ENCODE measurements at places on chromosomes 4 and X.

GRCh38 chr4:10721616-10722015 is 37.0 kb upstream of the CLNK start:
- no peak for DNase-seq

DNA sequence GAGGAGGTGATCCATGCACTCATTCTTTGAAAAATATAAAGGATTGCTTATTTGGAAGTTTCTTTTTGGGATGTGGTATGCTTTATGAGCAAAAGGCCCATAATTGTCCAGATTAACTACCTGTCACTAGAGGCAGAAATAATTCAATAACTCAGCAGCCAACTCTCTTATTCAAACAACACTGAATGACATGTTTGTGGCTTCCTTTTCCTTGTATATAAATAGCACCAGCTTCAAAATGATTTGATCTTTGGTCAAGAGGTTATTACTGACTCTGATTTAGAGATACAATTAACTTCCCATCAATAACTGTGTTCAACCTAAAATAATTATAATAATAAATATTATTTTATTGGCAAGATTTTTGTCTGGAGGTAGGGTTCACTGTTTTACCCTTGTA is 232.3 kb downstream of the AFF2 start:
- DNase-seq: no peak

- no peak for DNase-seq
Observed at GRCh38 chrX:96081891-96082290, 602.8 kb upstream of the DIAPH2 start.

GRCh38 chr4:174503079-174503715 is 19.1 kb downstream of the HPGD start:
- DNase-seq: no peak

- DNase-seq: no peak
Observed at GRCh38 chr4:24810871-24811631, 15.7 kb downstream of the SOD3 start.

DNA sequence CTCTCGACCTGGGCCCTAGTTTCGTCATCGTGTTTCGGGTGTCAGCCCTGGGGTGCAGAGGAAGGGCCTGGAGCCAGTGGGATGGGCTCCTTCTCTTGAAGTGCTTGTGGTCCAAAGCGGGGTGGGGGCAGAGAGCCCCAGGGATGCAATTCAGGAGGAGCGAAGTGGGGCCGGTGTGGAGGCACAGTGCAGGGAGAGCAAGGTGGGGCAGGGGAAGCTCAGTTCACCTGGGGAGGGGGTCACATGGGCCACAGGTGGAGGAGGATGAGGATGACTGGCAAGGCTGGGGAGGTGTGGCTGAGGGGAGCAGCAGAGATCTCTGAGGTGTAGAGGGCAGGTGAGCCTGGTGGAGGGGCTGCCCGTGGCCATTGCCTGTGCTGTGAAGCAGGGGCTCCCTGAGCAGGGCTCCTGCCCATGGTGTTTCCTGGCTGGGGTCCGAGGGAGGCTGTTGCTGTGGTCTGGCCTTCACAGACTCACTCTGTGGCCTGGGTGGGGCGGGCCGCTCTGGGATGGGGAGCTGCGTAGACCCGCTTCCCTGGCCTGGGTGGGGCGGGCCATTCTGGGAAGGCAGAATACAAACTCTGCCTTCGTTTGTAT is 6.9 kb downstream of the SORCS2 start:
- no peak for DNase-seq

GRCh38 chr4:163878336-163879121 is 384.0 kb downstream of the TMA16 start:
- no peak for DNase-seq

DNA sequence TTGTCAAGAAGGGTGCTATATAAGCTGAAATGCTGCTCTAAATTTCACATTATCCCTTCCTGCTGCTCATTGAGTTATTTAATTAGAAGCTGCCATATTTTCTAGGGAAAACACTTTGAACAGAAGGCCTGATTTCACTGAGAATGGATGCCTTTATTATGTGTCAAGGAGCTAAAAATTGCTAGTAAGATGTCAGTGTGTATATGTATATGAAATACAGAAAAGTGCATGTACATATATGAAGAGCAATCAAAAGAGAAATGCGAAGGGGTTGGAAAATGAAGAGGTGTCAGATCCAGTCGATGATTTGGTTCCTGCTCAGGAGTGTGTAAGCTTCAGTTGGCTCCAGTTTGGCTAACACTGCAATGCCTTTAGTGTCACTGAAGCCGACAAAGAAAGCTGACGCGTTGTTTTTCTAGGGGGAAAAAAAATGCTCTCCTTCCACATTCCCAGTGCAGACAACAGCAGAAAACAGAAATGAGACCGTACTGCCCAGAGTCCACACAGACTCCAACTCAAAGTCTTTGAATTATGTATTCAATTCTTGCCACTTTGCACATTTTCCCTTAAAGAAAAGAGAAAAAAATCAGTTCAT is 154.2 kb downstream of the NHS start:
- no peak for DNase-seq

DNA sequence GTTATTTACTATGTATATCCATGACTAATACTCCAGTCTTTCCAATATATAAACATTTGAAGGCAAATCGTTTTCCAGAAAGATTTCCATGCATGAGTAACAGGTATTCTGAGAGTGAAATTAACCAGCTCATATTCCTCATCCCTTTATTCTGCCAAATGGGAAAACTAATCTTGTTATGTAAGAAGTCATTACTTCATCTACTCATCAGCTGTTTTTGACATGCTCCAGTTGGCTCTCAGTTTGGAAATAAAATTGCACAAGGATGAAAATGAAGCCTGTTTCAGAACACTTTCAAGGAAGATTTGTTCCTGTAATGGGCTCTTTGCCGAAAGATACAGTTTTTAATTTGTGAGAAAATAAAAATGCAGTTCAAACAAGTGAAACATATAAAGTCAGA is 121.9 kb downstream of the KCTD8 start:
- DNase-seq: no peak

DNA sequence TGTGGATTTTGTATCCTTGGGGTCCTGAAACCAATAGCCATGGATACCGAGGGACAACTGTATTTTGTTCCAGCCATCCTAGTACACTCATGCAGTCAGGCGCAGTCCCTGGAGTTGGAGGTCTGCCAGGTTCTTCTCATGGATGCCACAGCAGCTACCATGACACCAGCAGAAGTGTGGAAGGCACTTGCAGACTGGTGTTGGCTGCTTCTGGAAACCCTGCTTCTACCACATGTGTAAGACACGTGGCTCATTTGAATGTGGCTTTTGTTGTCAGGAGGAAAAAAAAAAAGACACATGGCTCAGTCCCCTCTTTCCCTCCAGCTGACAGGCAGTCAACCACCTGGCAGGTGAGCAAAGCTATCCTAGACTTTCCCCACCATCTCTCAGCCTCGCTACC is 19.4 kb downstream of the DRD5 start:
- DNase-seq: no peak

- no peak for DNase-seq
Observed at GRCh38 chr4:176635372-176636261, 157.1 kb downstream of the VEGFC start.

GRCh38 chr4:1855333-1856070 is 454 bp downstream of the LETM1 start:
- DNase-seq: no peak

DNA sequence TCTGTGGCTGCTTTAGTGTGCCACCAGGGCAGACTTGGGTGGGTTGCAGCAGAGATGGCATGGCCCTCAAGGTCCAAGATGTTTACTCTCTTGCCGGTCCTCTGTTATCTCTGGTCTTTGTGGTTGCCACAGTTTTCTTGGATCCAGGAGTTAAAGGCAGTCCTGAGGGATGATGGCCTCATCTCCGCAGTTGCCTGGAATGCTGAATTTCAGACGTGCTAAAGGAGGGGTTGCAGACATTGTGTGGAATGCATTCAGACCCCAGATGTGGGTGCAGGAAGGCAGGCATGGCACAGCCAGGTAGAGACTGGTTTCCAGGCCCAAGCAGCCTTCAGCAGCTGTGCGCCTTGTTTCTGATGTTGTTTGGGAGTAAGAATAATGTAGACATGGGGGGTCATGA is 64.4 kb downstream of the TBL1X start:
- no peak for DNase-seq

DNA sequence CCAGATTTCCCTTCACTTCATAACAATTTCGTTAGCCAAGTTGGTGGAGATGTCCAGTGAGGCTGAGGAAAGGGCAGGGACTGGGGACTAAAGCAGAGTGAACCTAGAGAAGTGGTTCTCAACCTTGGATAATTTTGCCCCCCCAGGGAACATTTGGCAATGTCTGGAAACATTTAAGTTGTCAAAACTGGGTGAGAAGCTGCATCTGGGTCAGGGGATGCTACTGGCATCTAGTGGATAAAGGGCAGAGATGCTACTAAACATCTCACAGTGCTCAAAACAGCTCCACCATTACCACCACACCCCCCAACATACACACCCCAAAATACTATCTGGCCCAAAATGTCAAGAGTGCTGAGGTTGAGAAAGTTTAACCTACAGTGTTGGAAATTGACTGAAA is 32.0 kb upstream of the FGF16 start:
- no peak for DNase-seq

GRCh38 chrX:70264784-70265183 is 3.4 kb upstream of the ARR3 start:
- no peak for DNase-seq

GRCh38 chr4:76601791-76602190 is 166.8 kb downstream of the SHROOM3 start:
- no peak for DNase-seq

GRCh38 chrX:7059214-7059838 is 88.2 kb upstream of the STS start:
- DNase-seq: no peak

DNA sequence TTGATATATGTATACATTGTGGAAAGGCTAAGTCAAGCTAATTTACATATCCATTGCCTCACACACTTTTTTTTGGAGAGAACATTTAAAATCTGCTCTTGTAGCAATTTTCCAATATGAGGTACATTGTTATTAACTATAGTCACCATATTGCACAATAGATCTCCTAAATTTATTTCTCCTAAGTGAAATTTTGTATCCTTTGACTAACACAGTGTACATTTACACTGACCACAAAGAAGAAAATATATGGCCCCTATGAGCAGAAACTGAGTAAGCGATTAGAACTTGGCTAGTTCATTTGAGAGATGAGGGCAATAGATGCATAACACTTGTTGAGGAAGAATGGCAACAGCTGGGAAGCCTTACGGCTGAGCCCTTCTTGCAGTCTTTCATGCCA is 20.3 kb upstream of the GUCY1B1 start:
- DNase-seq: no peak

- DNase-seq: no peak
Observed at GRCh38 chrX:103607364-103608305, at the start of gene TCEAL3. TSS of gene TCEAL3 (plus strand) at chrX:103607963. CDS start at chrX:103609065, 1,102 bp downstream.

GRCh38 chr4:914531-914930 is 17.6 kb downstream of the GAK start:
- DNase-seq: no peak

DNA sequence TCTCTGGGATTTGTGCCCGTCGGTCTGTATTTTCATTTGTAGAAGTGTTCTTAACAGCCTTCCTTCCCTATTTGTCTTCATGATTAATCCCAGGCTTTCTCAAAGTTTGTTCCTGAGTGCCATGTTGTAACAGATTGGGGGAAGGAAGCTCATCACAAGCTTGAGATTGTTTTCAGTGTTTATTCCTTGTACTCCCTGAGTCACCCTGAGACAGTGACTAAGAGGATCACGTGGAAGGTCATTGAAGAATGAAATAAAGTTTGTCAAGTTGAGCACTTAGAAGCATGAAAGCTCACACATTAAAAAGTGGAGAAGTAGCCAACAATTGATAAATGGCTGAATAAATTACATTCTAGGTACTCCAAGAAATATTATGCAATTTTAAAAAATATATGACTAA is 153.5 kb upstream of the FAM241A start:
- no peak for DNase-seq

GRCh38 chr4:144646523-144647094 is 653 bp downstream of the HHIP start:
- DNase-seq: no peak

- no peak for DNase-seq
Observed at GRCh38 chr4:6257247-6258025, 12.2 kb upstream of the WFS1 start.

DNA sequence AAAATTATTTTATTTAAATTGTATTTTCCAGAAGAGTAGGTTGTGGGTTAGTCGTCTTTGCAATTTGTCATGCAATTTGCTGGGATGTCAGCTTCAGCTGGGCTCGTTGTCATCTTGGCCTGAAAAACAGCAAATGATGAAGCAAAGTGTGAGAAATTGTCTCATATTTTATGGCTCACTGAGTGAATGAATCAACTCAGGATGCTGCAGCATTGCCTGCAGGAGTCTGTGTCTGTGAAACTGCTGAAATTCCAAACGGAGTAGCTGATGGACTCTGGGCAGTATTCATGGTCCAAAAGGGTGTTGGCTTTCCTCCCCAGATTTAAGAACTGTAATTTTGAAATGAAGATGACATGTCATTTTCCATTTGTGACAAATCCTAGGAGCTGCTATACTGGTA is 37.2 kb downstream of the CXCL8 start:
- DNase-seq: no peak

DNA sequence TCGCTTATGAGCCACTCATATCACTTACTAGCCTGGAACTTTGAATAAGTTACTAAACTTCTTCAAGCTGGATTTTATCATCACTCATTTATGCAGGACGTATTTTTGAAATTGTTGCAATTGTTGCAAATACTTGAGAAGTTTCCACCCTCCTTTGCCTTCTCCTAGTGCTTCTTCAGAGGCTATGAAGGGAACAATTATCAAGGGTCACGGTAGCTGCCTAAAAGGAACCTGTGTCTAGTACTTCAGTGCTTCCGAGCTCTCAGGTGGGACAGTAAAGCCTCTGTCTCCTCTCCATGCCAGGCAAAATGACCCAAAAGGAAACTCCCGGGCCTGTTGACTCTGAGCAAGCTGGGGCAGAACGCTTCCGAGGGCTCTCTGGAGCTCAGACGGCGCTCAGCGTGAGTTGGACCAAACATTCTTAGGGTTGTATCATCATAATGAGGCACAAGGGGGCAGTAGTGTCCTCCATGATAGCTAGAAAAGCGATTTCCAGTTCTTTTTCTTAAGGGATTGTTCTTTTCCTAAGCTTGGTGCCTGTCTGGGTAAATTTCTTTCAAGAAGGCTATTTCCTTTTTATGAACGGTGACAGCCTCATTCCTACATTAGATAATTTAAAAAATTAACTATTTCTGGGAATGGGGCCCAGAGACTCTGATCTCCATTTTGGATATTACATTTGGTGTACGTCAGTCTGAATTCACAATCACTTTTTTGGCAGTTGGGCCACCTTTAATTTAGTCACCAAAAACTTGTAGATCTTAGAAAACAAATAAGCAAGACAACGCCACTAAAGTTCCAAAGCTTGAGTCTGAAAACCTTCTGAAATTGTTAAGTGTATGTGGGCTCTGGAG is 73.1 kb downstream of the PACRGL start:
- DNase-seq: no peak

- DNase-seq: no peak
Observed at GRCh38 chr4:4217113-4217512, 9.6 kb downstream of the OTOP1 start.

DNA sequence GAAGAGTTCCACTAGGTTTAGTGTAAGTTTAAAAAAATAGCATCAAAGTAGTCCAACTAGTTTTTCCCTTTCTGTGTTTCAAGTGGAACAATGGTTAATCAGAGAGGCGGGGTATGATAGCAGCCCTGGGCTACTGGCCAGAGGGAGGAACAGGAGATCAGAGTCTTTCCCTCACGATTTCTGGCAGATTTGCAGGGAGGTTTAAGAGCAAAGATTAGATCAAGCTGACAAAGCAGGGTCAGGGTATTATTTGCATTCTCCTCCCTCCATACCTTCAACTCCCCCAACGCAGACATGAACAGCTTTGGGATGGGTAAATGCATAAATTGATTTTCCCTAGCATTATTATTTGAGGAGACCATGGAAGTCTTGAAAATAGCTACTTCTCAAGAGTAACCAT is 277.6 kb upstream of the DIAPH2 start:
- DNase-seq: no peak

- no peak for DNase-seq
Observed at GRCh38 chr4:12471193-12471592, 1012.9 kb downstream of the RAB28 start.
